ENCODE measurements at places on chromosomes 1 and 21.

GRCh38 chr1:151990856-151991198, 2.8 kb downstream of the S100A10 start:
- DNase-seq, result no peak

DNA sequence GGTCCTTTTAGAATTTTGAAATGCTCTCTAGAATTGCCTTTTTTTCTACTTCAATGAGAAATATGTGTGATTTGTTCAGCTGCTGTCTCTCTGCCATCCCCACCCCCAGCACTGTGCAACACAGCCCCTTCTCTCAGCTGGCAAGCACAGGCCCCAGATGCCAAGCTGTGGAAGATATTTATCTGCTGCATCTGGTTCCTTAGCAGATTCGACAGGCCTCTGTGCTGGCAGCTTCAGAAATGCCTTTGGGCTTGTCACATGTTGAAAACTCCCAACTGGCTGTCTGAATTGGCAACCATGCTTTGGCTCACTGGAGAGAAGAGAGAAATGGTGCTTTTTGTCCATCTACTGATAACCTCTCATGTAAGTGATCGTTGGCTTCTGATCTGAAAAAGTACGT, 206.7 kb upstream of the C1orf87 start:
- no peak for DNase-seq

DNA sequence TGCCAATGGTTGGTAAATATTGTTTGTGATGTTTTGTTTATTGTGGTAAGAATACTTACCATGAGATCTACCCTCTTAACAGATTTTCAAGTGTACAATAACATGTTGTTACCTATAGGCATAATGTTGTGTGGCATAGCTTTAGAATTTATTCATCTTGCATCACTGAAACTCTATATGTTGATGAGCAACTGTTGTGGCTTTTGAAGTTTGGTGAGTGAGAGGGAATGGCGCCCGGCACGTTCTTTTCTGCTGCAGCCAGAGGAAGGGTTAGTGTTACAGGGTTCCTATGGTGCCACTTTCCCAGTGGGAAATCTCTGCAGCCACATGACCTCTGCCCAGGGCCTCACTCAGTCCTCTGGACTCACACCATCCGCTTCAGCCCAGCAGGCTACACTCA, 342.5 kb upstream of the ADGRL2 start:
- no peak for DNase-seq

- no peak for DNase-seq
Measured at GRCh38 chr1:226781937-226782609, 43.0 kb upstream of the ITPKB start.

All from NCI-H1048 (cell line).